ENCODE measurements at places on chromosomes 5 and 9. TPM values are rescaled to one million over a fixed set of nuclear protein-coding genes. Genes with fewer than 3 reads are reported as not detected.

The GNA14 gene
- 5.8 TPM for total RNA-seq

The ANKRD18B gene
- total RNA-seq = not detected

GRCh38 chr9:98805506-98806272, 1.8 kb upstream of the GALNT12 start:
- no peak for DNase-seq

- no peak for DNase-seq
Observed at GRCh38 chr5:22531986-22532385, 321.2 kb downstream of the CDH12 start.

DNA sequence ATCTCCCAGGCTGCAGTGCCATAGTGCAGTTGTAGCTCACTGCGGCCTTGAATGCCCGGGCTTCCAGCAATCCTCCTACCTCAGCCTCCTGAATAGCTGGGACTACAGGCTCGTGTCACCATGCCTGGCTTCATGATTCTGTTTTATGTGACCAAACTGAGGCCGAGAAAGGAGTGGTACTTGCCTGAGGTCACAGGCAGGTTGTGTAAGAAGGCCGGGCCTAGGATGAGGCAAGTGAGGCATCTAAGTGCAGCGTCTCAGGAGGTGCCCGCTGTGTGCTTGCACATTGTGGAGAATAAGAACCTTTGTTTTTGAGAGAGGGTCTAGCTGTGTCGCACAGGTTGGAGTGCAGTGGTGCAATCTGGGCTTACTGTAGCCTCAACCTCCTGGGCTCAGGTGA, 2.1 kb upstream of the NDST1 start:
- DNase-seq = no peak

- DNase-seq = no peak
Observed at GRCh38 chr9:4386819-4387218, 87.0 kb upstream of the GLIS3 start.
